ENCODE measurements at places on chromosomes 6 and 20.
A peak's percentile ranks its signal among the peaks of the same experiment; 100 is the strongest.

DNA sequence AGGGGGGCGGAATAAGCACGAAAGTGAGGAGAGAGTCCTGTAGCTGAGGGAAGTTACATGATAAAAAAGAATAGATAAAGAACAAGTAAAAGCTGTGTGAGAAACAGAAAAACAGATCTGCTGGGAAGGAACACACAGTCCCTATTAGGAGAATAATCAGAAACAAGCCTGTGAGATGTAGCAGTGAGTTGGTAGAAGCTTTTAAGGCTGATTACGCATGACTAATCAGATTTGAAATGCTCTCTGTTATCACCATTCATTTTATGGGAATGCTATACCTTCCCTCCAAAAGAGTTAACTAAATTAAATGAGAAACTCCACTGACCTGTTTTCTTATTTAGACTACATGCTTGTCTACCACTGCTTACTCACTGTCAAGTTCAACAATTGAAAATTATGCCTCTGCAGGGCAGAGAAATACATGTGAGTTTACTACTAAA, 15.8 kb downstream of the REPS1 start:
- no peak for DNase-seq

DNA sequence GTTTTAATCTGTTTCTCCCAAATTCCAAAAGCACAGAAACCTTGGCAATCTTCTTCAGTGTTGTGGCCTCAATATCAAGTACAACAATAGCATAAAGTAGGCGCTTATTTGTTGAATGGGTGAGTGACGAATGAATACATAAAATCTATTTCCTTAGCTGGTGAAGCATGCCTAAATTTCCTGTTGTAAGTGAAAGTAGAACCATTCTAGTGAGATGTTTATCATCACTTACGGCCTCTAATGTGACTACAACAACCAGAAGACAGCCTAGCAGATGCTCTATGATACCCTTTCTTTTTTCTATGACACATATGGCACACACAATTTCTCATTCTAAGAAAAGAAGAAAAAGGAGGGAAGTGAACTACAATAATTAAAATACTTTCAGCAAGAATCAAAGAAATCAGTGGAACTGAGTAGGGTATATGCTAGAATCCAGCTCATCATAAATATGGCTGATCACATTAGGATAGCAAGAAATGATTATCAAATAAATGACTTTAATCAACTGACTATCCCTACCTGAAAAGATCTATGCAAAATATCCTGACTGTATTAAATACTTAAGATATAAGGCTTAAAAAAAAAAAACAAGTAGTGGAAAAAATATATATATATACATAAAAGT, 67.4 kb downstream of the BTBD9 start:
- DNase-seq: peak; percentile 49

GRCh38 chr6:84227434-84228197, at the start of gene CEP162:
Gene CEP162, minus strand, starts transcription at chr6:84227643. Its CDS starts 1,250 bp downstream, at chr6:84226393.
- peak; percentile 86 for DNase-seq

DNA sequence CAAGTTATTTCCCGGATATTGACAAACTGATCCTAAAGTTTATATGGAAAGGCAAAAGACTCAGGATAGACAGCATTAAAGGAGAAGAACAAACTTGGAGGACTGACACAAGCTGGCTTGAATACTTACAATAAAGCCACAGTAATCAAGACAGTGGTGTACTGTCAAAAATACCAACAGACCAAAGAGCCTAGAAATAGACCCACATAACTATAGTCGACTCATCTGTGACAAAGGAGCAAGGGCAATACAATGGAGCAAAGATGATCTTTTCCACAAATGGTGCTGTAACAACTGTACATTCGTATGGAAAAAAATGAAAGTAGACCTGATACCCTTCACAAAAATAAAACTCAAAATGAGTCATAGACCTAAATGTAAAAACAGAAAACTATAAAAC, 46.0 kb downstream of the ABHD12 start:
- DNase-seq: no peak

DNA sequence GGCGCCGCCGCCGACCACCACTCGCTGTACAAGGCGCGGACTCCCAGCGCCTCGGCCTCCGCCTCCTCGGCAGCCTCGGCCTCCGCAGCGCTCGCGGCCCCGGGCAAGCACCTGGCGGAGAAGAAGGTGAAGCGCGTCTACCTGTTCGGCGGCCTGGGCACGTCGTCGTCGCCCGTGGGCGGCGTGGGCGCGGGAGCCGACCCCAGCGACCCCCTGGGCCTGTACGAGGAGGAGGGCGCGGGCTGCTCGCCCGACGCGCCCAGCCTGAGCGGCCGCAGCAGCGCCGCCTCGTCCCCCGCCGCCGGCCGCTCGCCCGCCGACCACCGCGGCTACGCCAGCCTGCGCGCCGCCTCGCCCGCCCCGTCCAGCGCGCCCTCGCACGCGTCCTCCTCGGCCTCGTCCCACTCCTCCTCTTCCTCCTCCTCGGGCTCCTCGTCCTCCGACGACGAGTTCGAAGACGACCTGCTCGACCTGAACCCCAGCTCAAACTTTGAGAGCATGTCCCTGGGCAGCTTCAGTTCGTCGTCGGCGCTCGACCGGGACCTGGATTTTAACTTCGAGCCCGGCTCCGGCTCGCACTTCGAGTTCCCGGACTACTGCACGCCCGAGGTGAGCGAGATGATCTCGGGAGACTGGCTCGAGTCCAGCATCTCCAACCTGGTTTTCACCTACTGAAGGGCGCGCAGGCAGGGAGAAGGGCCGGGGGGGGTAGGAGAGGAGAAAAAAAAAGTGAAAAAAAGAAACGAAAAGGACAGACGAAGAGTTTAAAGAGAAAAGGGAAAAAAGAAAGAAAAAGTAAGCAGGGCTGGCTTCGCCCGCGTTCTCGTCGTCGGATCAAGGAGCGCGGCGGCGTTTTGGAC, 2.0 kb downstream of the SOX4 start:
- no peak for DNase-seq

GRCh38 chr6:100665041-100665380, 200.3 kb upstream of the SIM1 start:
- DNase-seq: no peak

DNA sequence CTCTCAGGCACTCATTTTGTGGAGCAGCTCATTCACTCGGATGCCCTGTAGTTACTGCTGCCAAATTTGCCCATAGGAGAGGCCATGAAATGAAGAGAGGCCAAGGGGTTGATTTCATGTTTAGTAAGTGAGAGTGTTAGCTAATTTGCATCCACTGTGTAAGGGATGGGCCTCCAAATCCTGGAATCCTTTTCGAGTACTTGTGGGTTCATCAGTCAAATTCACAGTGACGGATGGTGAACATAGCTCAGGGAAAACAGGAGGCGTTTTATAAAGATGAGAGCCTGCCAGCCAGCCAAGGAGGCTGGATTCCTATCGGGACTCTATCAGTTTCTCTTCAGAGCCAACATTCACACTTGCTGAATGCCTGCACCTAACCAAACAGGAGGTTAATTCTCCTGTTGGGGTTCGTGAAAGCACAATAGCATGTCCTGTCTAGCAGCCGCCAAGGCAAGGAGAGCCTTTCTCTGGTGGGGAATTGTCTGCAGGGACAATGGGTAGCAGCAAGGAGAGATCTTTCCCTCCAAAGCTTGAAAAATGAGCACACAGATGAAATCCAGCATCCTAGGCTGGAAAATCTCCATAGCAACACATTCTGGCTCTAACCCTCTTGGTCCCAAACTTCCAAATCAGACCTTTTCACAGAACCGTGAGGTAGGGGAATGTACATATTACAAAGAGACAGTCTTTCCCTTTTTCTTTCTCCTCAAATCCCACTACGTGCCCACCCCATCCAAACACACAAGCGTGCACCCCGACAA, 231.4 kb upstream of the ECI2 start:
- no peak for DNase-seq

DNA sequence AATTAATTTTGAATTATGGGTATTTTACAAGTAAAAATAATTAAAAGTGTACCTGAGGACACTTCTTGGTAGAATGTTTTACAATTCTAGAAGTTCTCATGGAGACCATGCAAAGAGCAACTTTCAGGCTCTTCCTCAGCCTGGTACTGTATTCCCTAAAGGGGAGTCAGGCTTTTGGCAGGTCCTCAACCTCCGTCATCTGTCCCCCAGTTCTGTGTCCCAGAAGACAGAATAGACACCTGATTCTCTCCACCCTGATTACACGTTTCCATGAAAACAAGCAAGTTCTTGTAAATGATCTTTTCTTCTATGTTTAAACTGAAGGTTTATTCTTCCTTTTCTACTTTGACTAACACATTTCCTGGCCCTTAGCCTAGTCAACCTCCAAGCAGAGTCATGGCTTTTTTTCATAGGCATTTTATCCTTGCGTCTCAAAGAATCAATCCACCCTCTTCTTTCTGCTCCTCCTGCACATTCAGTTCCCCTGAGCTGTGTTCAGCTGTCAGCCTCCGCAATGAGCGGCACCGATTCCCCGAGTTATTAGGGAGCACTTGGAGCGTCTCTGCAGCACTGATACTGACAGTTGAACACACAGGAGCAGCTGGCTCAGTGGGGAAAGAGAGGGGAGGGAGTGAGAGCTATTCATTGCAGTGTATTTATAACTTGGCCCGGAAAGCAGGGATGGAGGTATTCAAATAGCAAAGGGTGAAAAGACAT, 1082.4 kb upstream of the MAP3K7 start:
- DNase-seq: no peak

DNA sequence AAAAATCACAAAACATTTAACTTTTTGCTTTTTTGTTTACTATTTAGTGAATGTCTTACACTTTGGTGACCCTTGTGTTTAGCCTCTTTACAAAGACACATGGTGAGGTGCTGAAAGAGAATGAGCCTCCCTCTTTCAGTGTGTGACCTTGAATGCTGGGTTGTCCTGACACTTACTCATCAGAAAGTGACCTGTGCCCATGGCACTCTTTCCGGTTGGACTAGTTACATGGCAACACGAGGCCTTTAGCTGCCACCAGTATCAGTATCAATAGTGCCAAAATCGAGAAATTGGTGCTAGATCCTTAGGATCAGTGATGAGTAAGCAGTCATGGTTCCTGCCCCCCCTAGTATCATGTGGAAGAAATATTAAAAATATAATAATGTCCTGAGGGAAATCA, 1.7 kb upstream of the RPL7L1 start:
- DNase-seq: no peak

DNA sequence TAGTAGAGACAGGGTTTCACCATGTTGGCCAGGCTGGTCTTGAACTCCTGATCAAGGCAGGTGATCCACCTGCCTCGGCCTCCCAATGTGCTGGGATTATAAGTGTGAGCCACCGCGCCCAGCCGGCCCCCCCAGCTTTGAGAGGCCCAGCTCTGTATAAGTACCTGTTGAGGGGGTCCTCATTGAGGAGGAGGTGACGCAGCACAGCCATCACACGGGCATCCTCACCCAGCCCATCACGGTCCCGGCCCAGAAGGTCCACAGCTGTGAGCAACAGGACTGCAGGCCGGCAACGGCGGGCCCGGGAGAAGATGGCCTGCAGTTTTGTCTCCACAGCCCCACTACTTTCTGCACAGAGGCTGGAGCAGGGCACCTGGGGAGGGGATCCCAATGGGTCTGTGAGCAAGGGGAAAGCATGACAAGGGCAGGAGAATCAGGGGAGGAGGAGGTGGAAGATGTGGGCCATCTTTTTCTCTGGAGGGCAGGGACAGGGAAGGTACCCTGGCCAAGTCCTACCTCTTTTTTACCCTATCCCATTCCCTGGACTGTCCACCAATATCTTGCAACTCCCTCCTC, 7.7 kb downstream of the GNMT start:
- DNase-seq: no peak

- DNase-seq: no peak
Measured at GRCh38 chr6:139693735-139694134, 319.3 kb upstream of the CITED2 start.

GRCh38 chr20:46253391-46253790, 54.9 kb downstream of the CDH22 start:
- DNase-seq: no peak

GRCh38 chr6:22444330-22444729, 125.0 kb upstream of the HDGFL1 start:
- DNase-seq: no peak

DNA sequence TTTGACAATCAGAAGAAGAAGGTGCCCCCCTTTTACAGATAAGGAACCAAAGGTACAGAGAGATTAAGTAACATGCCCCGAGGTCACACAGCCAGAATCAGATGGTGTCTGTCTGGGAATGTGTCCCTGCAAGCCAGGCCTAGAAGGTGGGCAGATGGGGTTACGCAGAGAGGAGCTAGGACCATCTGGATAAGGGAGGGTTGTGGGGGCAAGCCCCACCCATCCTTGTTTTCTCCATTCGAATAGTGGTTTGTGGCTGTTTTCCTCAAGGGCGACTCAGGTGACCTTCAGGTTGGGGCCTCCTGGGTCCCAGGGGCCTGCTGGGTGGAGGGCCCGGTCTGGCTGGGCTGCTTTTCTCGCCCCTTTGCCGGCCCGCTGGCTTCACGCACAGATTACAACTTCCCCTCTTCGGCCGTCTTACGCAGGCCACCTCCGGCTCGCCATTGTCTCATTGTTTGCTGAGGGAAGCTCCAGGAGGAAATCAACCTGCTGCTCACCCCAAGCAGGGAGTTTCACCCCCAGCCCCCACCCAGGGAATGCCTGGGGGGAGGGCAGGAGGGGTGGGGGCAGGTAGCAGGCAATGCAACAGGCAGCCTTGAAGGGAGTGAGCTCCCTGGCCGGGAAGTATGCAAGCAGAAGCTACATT, 30.8 kb upstream of the CSNK2A1 start:
- no peak for DNase-seq

DNA sequence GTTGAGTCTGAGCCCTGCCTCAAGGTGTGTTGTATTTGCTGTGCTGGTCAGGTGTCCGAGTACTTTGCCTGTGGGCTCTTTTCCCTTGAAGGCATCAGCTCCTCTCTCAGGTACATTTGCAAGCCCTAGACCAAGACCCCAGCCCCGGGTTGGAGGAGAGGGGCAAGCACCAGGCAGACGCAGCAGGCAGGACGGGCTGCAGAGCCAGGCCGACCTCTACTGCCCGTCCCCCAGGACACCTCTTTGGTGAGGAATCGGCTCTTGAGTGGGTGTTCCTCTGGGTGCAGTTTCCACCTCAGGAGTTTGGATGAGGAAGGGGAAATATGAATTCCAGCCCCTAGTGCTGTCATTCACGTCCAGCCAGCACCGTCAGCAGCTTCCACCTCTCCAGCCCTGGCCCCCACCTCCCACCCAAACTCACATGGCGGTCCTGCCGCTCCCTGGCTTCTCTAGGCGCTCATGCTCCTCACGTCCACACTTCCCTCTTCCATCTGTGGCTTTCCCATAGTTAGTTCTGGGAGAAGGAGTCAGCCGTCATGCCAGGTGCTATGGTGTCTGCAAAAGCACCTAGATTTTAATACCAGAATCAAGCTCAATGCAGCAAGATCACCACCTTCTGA, 183.9 kb downstream of the DLL1 start:
- DNase-seq: no peak

Measured in CD4-positive, alpha-beta T cell treated with Interleukin-6 at 100 ng/mL for 8 hours (primary cell).